ENCODE measurements at places on chromosomes 1 and 21.

GRCh38 chr1:85363521-85363920 lies 87.1 kb upstream of the BCL10 start:
- DNase-seq, result no peak

DNA sequence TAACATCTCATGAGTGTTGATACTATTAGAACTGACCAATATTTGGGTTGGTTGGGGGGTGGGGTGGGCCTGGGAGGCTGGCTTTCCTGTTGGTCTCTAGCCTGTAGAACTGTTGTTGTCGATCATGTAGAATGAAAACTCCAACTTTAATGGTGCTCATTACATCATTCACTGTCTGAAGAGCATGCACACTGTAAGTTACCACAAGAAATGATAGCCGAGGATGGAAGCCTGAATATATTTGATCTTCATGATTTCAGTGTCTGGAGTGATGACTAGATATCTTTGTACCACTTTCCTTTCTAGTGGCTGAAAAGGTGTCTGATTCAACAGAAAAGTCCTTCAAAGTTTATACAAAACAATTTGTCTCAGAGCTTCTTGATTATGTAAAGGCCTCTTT lies 123.6 kb downstream of the XCL2 start:
- no peak for DNase-seq

DNA sequence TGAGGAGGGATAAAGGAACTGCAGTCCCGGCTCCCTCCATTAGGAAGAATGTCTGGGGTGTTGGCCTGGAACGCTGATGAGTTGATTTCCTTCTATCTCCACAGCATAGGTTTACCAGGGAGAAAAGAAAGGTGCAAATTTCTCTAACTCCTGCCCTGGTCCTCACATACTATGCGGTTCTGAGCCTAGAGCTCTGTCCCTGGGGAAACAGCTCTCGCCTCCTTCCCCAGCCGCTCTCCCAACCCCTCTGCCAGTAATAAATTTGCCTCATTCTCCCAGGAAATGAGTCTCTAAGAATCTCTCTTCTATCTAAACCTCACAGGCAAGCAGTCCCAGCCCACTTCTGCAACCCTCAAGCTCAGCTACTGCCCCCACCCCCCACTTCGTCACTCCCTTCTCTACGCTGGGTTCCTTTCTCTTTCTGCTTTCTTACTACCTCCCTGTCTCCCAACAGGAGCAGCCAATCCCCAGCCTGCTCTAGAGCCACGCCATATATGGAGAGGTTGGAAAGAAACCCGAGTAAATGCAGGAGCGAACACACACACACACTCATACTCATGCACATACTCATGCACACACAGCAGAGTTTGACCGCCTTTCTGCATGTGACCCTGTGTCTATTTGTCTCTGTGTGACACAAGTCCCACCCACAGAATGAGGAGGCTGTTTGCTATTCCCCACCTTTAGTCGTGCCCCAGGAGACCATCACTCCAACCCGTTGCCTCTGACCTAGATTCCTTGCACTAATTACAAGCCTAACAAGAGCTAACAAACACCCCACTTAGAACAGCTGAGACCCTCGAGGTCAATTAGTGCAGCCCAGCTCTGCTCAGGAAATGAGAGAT lies 13.4 kb downstream of the PLEKHO1 start:
- no peak for DNase-seq

DNA sequence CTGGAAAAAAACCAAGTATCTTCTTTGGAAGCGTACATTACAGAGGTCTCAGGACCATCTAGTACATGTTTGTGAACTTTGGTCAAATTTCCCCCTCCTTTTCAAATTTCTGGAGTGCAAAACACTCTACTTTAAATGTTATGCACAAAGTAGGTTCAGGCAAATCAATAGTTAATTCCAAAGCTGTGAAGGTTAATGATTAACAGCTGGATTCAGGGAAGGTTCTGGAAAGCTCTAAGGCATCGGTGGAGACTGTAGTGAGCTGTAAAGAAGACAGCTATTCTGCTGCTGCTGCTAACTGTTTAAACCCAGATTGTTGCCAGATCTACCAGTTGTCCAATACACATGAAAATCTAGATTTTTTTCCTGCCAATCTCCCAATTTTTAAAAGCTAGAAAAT lies 70.9 kb downstream of the ELAVL4 start:
- DNase-seq, result no peak

DNA sequence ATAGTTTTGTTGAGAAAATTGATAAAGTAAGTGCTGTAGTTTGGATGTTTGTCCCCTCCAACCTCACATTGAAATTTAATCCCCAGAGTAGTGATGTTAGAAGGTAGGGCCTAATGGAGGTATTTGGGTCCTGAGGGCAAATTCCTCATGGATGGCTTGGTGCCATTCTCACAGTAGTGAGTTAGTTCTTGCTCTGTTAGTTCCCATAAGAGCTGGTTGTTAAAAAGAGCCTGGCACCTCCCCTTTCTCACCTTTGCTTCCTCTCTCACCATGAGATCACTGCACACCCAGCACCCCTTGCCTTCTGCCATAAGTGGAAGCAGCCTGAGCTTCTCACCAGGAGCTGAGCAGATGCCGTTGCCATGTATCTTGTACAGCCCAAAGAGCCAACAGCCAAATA lies 354.8 kb upstream of the NFIA start:
- no peak for DNase-seq

- no peak for DNase-seq
Observed at GRCh38 chr1:76343356-76343755, 268.8 kb downstream of the ST6GALNAC3 start.

GRCh38 chr1:156577550-156577949 lies 2.0 kb upstream of the TTC24 start:
- no peak for DNase-seq

GRCh38 chr1:5974631-5975030 lies 17.6 kb downstream of the NPHP4 start:
- no peak for DNase-seq

- DNase-seq, result no peak
Observed at GRCh38 chr1:240170266-240170665, 78.6 kb downstream of the FMN2 start.

DNA sequence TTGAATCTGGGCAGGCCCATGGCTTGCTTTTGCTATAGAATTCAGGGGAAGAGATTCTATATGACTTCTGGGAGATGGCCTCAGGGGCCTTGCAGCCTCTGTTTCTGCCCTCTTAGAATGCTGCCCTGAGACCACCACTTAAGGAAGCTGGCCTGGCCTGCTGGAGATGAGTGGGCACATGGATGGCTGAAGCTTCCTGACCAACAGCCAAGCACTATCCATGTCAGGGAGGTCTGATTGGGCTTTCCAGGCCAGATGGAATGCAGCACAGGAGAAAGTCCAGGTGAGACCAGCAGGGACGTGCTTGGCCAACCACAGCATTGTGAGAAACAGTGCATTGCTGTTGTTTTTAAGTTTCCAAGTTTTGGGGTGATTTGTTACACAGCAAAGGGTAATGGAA lies 308.1 kb downstream of the PTPRU start:
- no peak for DNase-seq

DNA sequence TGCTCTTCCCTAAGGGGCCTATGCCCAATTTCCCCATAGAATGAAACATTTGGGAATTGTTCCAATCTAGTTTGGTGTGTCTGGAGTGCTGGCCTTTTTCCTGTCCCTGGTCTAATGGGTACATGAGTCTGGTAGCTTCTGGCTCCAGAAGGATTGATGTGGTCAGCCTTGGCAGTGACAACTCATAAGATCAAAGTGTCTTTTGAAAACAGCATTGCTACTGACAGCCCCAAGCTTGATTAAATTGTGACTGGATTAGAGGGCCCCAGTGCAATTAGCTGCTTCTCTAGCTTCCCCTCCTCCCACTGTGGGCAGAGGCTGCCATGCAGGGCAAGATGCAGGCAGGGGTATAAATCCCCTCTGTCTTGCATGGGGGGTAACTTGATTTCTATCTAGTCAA lies 130.9 kb downstream of the UCK2 start:
- no peak for DNase-seq

DNA sequence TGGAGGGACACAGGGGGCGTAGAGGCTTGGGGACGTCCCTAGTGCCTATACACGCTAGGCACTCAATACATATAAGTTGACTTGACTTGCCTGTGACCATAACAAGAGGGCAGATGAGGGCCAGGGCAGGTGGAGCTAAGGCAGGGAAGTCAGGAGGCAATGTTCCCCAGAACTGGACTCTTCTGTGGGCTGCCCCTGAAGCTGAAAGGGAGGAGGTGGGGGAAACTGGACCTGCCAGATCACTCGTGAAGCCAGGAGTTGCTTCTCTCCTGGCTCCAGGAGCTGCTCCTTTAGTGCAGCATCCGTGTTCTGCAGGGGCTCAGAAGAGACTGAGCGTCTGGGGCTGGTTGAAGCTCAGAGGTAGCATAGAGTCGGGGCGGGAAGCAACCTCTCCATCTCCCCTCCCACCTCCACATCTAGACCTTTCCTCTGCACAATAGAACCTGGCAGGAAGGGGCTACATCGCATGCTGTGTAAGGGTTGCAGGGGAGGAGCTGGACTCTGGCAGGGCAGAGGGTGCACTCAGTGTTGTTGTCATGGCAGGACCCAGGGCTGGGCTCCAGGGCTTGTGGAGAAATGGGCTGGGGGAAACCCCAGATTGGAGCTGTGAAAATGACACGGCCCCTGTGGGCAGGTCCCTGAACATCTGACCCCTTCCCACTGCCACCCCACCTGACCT lies 2.9 kb upstream of the SEMA4A start:
- DNase-seq, result no peak

DNA sequence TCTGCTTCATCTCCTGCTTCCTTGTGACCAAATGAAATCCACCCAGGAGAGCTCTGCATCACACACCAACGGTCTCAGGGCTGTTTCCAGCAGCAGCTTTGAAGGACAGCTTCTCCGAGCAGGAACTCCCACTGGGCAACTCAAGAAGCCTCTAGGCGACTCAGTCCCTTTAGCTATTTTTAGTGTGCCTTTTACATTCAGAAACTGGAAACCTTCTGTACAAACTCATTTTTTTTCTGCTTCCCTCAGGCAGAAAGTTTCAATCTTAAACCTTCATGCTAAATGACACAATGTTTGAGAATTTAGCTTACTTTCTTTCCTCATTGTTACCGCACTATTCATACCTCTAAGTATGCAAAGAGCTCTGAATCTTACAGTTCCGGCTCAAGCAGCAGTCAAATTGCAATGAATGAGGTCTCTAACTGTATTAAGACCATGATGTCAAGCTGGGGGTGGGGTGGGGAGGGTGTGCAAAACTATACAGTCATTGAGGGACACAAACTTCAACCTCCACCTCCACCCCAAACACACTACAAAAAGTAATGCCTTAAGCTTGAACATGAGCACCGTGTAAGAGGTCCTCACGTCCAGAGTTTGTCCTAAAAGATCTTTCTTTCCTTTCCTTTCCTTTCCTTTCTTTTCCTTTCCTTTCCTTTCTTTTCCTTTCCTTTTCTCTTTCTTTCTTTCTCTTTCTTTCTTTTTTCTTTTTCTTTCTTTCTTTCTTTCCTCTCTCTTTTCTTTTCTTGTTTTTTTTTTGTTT lies 16.4 kb upstream of the TARBP1 start:
- DNase-seq, result no peak

- DNase-seq, result no peak
Observed at GRCh38 chr1:25825605-25826004, 5.9 kb downstream of the MTFR1L start.

DNA sequence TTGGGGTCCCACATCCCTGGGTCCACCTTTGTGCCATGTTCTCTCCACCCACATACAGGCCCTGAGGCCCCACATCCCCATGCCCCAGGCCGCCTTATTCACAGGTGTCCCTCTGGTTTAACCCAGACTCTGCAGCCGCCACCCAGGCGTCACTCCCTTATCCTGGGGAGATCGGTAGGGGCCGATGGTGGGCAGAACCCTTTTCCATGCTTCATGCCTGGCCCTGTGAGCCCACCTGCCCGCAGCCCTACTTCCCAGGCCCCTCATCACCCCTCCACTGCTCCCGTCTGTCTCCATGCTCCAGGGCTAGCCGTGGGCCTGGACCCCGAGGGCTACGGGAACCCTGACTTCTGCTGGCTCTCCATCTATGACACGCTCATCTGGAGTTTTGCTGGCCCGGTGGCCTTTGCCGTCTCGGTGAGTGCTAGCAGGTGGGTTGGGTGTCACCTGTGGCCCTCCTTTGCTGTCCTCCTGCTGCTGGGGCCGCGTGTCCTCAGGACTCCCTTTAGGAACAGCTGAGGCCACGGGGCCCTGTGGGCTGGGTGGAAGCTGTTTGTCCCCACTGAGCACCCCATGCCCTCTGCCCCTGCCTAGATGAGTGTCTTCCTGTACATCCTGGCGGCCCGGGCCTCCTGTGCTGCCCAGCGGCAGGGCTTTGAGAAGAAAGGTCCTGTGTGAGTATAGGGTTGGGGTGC lies 12.2 kb downstream of the PSRC1 start:
- DNase-seq, result no peak

DNA sequence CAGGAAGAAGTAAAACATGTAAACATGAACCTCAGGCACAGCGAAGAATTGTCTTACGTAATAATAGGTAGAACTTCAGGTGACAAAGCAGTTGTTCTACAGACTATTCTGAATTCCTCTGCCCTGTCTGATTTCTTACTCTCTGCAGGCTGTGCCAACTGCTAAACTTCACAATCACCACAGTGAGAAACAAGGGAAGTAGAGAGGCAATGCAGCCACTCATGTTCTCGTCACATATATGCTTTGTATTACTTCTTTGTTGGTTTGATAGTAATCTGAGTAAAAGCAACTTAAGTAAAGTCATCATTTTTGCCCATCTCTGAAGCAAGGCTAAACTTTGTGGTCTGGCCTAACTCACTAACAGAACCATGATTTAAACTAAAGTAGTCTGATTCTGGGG lies 21.9 kb downstream of the PIGK start:
- no peak for DNase-seq

- DNase-seq, result no peak
Observed at GRCh38 chr21:31537872-31538576, 121.5 kb upstream of the SOD1 start.

- DNase-seq, result no peak
Observed at GRCh38 chr1:49298304-49298703, 521.6 kb upstream of the BEND5 start.

DNA sequence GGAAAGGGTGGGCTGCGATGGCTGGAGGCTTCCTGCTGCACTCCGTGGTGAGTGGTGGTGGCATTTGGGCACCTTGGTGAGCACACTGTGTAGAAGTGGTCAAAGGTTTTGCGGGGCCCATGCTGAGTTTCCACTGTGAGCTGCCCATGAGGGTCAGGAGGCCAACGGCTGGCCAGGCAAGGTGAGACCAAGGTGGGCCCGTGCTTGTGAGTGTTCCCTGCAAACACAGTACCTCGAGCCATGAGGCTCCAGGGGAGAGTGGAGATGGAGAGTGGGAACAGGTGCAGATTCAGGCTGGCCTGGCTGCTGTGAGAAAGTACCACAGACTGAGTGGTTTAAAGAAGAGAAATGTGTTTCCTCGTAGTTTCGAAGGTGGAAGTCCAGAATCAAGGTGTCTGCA lies 40.8 kb downstream of the AJAP1 start:
- DNase-seq, result no peak

DNA sequence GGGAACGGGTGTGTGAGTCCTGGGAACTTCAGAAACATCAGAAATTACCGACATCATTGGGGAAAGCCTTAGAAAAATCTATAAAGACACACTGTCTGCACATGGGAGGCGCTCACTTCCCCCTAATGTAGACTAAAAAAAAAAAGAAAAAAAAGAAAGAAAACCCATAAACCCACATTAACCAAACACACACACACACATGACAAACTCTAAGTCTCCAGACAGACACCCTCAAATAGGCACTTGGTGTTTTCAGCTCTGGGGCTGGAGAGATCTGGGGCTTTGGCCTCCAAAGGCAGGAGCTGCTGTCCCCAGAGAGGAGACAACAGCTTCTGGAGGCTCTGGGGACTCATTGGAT lies 13.2 kb upstream of the SDHB start:
- DNase-seq, result no peak

- DNase-seq, result no peak
Observed at GRCh38 chr1:29708796-29709703, 472.7 kb downstream of the PTPRU start.

Data from cortex of kidney (tissue), 1 donor.